ENCODE measurements at places on chromosomes 2 and 18.

- DNase-seq: peak; percentile 28
Measured at GRCh38 chr2:10078704-10079265, 1.4 kb downstream of the CYS1 start.

DNA sequence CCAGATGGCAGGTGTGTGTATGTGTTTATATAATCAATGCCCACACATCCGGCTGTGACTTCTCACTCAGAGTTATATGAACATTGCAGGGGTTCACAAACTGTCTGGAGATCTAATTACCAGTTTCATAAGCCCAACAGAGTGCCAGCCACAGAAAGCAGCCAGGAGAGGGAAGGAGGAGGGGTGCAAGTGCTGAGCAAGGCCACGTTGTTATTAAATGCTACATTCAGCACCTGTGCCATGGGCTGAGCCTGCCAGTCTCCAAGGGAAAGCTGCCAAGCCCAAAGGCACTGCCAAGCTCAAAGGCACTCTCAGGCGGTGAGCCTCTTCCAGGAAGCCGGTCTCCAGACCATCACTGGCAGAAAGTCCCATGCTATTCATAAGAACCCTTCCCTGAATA, 17.4 kb downstream of the XDH start:
- peak; percentile 13 for DNase-seq

DNA sequence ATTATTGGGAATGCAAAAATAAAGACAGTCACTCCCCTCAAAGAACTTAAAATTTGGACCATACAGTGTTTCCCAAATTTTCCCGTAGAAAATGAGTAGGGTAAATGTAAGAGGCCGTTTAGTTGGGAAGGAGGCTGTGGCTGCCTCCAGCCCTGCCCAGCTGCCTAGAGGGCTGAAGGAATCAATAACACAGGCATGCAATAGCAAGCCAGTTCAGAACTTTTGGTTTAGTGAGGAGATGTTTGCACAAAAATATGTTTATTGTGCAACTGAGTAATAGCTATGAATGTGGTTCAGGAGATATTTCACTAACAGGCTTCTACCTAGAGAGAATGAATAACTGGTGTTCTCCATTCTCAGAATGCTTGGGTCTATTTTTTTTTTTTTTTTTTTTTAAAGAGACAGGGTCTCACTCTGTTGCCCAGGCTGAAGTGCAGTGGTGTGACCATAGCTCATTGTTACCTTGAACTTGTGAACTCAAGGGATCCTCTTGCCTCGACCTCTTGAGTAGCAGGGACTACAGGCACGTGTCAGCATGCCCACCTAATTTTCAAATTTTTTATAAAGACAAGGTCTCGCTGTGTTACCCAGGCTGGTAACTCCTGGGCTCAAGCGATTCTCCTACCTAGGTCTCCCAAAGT, 23.6 kb downstream of the UGP2 start:
- DNase-seq: no peak

DNA sequence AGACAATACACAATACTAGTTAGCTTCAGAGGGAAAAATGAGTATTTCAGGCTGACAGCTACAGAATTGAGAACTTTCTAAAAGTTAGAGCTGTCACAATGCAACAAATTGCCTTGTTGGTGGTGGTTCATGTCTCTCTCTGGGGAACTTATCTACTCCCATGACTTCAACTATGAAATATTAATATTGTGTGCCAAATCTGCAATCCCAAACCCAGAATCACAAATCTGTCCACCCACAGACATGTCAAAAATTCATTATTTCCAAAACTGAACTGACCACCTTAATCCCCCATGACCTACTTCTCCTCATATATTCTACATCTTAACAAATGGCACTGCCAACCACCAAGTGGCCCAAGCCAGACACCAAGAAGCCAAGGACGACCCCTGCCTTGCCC, 143.5 kb downstream of the TCF4 start:
- no peak for DNase-seq

- DNase-seq: peak; percentile 29
Measured at GRCh38 chr2:197803033-197803444, 1.4 kb upstream of the PLCL1 start.

GRCh38 chr2:230981704-230982103, 14.2 kb upstream of the SPATA3 start:
- DNase-seq: no peak

DNA sequence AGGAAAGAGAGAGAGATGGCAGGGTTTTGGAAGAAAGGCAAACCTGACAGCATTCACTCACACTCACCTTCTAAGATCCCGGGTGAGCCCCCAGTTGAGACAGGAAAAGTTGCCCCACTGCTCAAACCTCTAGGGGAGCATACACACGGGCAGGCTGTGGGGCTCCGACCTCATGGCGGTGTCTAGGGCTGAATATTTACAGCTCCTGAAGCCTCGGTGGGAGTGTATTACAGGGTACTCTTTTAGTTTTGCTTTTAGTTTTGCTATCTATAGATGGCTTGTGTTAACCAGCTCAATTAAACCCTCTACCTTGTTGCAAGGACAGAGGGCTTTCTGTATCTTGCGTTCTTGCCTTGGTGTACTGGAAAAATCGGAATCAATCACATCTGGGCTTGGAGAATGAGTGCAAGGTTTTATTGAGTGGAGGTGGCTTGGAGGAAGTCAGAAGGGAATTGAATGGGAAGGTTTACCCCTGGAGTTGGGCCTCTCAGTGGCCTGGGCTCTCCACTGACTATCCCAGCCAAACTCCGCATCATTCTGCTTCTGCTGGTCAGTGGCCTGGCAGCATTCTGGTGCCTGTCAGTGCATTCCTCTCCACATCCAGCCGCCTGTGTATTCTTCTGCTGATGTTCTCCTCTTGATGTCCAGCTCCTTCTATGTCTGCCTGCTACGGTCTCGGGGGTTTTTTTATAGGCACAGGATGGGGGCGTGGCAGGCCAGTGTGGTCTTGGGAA, 10.1 kb upstream of the IFIH1 start:
- DNase-seq: no peak

GRCh38 chr2:234905547-234906265, 46.1 kb upstream of the SH3BP4 start:
- no peak for DNase-seq

DNA sequence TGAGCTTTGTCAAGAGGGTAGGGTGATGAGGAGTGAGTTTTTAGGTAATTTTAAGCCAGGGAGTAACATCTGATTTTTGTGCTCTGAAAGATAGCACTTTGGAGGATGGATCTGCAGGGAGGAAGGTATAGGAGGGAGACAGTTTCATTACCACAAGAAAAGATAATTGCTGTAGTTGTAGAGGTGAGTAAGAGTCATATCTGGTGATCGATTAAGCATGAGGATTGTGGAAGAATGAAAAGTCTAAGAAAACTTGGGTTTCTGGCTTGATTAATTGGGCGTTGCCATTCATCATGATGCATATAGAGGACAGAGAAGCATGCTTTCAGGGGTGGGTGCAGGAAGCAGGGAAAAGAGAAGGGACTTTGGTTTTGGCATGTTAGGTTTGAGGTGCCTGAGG, 18.5 kb downstream of the KCMF1 start:
- DNase-seq: no peak

DNA sequence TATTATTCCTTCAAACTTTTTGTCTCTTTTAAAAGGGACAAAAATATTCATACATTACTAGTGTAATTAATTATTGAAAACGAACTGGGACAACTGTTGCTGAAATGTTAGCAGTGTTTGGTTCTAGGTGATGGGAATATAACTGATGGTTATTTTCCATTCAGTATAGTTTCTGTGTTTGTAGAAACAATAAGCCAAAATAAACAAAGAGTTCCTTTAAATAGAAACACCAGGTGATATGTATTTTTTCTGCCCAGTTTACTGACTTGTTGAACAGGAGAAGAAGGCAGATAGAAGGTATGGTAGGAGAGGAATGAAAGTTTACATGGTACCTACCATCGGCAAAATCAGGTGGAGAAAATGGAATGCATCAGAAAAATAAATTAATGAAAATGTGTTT, 74.2 kb downstream of the LYPD6B start:
- no peak for DNase-seq

DNA sequence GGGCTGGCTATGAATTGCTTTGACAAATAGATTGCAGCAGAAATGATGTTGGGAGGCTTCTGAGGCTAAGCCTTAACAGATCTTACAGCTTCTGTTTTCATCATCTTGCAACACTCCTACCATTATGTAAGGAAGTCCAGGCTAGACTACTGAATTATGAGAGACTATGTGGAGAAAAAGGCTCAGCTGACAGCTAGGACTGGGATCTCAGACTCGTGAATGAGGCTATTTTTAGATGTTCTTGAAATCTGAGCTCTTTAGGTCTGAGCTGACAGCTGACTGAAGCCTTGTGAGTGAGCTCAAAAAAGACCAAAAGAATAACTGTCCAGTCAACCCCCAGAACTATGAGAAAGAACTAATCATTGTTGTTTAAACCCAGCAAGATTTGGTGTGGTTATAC, 70.3 kb downstream of the VWC2L start:
- peak; percentile 44 for DNase-seq

DNA sequence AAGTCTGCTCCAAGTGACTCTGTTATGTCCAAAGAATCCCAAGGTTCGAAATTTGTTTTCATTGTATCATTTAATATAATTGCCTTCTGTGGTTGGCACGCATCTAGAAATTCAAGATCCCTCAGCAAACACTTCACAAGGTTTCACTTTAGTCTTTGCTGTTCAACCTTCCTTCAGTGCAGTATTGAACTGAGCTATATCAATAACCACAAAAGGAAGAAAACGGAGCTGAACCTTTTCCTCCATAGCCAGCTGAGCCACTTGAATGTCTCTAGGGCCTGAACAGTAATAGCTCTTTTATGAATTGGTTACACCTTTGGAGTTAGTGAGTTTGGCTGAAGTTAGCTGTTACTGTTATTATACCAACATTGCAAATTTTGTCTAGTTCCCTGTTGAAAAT, 357.7 kb upstream of the HNRNPA3 start:
- DNase-seq: no peak

DNA sequence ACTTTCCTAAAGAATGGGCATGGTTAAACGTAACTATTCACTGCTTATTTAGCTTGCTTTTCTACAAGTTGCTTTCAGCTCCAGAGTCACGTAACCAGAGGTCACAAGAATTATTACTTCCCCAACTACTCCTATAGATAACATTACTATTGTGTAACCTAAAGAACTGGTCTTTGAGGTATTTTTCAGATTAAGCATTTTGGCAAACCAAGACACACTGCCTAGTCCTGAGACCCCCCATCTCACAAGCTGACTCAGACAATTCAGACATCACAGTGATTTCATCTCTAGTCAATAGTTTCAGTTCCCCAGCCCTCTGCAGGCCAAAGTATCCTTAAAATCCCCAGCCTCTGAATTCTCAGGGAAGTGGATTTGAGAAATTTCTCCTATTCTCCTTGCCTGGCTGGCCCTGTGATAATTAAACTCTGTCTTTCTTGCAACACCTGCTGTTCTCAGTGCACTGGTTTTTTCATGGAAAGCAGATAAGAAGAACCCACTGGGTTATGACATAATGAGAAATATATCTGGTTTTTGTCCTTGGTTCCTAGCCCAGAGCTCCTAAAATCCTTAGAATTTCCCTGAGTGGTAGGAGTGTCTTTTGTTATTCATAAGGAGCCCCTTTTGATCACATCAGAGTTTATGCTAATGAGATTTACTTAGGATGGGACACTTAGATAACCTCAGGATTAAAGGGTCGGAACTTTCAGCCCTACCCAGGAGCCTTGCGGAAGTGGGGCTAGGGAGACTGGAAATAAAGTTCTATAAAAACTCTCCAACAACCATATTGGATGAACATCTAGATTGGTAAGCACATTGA, 1310.8 kb upstream of the CHAC2 start:
- no peak for DNase-seq

GRCh38 chr18:24369426-24369825, 28.2 kb downstream of the OSBPL1A start:
- no peak for DNase-seq

GRCh38 chr2:10094271-10094814, 14.1 kb upstream of the CYS1 start:
- DNase-seq: no peak

DNA sequence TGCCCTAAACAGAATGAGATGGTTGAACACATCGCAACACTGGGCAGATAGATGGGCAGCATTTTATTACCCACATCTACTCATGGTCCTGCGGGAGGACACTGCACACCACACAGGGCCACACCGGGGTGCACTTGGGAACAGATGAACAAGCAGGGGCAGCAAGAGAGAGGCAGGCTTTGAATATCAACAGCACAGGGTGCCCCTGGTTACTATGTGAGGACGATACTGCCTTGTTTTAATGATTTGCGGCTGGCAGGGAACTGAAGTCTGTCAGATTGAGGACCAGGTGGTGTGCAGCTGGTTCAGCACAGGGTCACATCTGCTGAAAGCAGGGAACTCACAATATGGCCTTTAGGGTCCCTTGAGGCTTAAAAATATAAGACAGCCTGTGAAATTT, 195.7 kb downstream of the PIEZO2 start:
- no peak for DNase-seq

GRCh38 chr18:14747513-14748474, at the start of gene ANKRD30B:
Gene ANKRD30B (plus strand): TSS chr18:14748172. CDS start chr18:14748420, 248 bp downstream.
- DNase-seq: no peak

DNA sequence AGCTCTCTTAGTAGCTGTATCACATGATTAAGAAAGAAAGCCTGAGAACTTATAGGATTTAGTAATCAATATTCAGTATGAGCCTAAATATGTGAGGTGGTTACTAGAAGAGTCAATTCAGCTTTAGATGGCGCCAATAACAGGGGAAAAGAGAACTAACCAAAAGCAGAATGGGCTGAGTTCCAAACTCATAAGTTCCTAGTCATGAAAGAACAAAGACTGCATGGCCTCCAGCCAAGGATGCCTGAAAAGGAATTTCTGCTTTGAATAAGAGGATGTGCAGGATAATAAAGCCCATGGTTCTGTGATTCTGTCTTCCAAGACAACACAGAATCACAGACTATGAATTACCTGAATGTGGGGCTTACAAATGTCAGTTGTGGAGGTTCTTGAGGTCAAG, 196.5 kb downstream of the SATB2 start:
- no peak for DNase-seq

DNA sequence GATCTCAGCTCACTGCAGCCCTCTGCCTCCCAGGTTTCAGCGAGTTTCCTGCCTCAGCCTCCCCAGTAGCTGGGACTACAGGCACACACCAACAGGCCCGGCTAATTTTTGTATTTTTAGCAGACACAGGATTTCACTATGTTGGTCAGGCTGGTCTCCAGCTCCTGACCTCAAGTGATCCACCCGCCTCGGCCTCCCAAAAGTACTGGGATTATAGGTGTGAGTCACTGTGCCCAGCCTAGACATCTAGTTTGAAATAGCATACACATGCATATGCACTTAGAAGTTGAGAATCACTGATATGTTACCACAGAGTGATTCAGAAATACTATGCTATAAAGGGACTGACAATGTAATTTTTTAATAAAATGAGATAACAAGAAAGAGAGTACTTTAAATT, 69.8 kb upstream of the CDKL4 start:
- DNase-seq: no peak

- no peak for DNase-seq
Measured at GRCh38 chr18:35835833-35836232, 136.6 kb upstream of the RMP24 start.

- DNase-seq: no peak
Measured at GRCh38 chr2:226609366-226609765, 190.3 kb downstream of the IRS1 start.

DNA sequence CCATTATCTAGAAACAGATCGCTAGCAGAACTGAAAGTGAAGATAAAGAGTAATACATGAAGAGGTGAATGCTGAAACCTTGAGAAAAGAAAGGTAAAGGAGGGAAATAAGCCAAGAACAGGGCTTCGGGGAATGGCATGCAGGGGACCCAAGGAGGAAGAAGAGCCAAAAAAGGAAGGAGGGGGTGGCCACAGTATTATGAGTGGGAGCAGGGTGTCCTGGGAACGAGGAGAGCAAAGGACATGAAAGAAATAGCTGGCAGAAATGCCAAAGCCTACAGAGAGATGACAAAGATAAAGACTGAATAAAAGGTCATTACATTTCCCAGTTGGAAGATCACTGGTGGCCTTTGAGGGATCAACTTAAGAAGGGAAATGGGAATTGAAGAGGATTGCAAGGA, 82.9 kb downstream of the ACTR3 start:
- no peak for DNase-seq
